ENCODE measurements at places on chromosomes 7 and 10.

- DNase-seq, result no peak
Observed at GRCh38 chr7:157855452-157856213, 518.8 kb downstream of the DNAJB6 start.

DNA sequence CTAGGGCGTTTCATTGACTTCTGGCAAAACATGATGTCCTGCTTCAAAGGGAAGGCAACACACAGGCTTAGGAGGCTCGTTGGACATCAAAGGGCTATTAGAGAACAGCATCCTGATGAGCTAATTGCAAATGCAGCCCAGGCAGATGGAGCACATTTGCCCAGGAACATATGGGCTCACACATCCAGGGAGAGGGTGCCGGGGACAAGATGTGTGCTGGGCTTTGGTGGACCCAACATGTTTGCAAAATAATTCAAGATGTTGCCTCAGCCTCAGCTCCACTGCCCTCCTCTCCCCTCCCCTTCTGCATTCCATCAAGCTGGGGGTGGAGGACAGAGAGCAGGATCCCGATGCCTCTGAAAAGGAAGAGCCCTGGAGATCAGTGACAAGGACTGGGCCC lies 217.1 kb upstream of the ZMIZ1 start:
- no peak for DNase-seq

- DNase-seq, result no peak
Observed at GRCh38 chr7:120955577-120956149, 5.1 kb downstream of the ING3 start.

DNA sequence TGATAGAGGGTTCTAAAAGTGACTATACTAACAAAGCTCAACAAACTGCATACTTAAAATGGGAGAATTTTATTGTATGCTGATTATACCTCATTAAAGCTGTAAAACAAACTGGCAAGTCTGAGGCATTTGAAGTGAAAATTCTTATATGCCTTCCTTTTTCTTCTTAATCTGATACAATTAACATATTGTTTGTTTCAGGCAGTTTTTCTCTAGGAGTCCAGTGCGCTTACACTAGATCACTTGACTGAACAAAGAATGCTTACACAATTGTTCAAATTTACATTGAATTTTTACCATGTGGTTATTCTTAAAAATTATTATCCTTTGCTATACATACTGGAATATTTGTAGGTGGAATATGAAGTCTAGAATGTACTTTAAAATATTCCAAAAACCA lies 89.0 kb downstream of the GLCCI1 start:
- no peak for DNase-seq

- DNase-seq, result no peak
Observed at GRCh38 chr10:110471566-110472139, 26.1 kb upstream of the DUSP5 start.

DNA sequence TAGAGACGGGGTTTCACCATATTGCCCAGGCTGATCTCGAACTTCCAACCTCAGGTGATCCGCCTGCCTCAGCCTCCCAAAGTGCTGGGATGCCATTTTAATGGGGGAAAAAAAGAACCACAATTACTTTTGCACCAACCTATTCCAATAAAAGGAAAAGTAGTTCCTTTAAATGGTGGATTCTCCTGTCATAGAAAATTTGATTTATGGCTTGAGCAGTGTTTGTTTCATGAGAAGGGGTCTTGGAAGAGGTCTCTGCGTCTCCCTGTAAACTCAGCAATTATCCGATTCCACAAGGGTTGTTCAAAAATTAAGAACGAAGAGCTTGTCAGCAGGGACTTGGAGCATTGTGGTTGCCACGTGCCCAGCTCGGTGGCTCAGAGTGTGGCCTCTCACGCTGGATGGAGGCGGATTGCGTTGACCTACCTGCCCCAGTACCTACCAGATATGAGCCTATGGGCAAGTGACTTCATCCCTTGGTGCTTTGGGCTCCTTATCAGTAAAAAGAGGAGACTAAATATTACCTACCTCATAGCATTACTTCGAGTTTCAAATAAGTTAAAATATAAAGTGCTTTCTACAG lies 2.8 kb upstream of the TRIP6 start:
- no peak for DNase-seq

DNA sequence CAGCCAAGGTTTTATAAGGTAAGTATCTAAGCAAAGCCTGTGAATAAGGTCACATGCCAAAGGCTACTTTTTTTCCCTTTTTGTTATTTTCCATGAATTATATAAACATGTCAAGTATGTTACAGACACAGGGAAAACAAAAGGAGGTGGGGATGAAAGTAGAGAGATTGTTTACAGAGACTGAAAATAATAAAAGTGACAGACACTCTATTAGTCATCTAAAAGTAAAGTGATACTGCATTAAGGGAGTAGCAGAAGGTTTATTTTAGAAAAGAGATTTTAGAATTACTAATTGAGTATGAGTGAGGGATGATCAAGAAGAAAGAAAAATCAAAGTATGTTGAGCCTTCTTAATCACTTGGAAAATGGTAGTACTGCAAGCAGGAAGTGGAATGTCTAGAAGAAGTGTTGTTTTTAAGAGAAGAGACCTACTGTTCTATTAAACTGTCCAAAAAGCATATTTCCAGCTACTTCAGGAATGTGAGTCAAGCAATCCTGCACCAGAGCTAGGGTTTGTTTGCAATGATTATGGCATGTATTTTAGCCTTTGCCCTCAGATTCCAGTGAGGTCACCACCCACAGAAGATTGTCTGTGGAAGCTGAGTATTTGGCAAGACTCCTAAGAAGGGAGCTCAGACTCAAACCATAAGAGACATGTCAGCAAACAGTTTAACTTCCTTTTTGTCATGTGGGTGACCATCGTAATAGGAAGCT lies 177.9 kb upstream of the PLXDC2 start:
- no peak for DNase-seq

- peak; percentile 11 for DNase-seq
Observed at GRCh38 chr10:86757113-86757972, 924 bp downstream of the BMPR1A start.

DNA sequence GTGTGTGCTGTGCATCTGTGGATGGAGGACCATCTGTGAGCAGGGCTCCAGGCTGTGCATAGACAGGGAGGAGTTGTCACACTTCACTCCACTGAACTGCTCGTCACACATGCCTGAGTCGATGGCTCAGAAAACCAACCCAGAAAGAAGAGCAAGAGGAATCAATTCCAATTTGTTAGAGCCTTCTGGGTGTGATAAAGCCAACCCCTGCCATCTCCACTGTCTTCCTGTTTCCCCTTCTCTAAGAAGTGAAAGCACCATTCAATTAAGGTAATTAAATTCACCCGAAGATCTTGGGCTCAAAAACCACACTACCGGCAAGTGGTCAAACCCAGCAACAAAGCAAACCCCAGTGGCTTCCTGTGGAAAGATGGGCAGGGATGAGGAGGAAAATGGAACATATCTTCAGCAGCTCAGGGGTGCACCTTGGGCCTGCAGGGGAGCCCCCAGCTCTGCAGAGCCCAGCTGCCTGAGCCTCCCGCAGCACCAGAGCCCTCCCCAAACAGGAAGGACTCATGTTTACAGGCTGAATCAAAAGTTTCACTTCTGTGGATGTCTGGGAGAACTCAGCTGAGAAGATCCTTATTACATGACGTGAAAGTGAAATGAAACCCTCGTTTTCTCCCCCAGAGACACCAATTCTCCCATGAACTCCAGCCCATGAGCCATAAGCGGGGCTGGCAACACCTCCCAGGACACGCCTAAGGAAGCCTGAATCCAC lies 10.9 kb downstream of the C10orf71 start:
- no peak for DNase-seq

DNA sequence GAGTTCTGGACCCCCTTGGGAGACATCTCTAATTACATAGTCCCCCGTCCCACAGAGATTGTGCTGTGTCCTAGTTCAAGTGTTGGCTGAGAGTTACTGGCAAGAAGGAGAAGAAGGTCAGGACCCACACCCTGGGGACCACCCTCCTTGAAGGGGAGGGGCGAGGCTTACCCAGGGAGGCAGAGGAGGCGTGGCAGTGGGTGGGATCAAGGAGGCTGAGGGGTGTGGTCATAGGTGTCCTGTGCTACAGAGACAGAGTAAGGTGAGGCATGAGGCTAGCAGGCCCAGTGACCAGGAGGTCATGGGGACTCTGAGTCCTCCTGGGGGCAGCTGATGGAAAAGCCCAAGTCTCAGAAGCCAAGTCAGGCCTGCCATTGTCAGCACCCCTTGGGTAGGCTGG lies 29.4 kb upstream of the ADCYAP1R1 start:
- DNase-seq, result no peak

DNA sequence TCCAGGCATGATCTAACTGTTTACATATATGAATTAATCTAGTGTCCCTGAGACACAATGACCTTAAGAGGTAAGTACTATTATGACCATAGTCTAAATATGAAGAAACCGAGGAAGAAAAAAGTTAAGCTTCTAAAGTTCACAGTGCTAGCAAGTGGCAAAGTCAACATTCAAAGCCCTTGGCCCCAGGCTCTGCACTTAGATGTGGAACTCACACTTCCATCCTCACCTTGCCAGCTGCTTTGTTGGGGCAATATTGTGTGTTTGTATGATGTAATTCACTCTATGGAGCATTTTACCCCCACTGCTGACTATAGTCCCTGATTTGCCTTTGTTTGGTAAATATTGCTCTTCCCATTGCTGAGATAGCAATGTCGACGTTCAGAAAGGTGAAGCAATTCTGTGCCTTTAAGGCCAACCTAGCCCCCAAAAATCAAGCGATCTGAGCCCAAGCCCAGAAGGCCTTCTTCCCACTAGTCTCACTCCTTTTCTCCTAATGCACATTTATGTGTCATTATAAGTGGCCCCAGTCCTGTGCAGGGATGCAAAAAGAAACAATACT lies 487.6 kb upstream of the ZMIZ1 start:
- DNase-seq, result no peak

DNA sequence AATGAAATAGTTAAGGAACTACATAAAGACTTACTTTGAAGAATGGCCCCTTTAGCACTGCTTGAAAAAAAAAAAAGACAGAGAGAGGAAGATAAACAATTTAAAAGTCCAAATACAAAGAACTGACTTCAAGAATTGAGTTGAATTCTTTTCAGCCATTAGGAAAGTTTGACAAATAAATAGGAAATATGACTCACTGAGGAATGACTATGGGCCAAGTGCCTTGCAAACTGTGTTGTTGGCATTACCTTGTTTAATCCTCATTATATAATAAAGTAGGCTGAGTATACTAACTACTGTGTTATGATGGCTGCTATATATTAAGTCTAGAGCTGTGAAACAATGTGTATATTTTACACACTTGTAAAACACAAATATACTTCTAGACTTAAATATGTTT lies 151.1 kb downstream of the ELMO1 start:
- DNase-seq, result no peak

GRCh38 chr7:89123871-89124270 lies 328.3 kb upstream of the TEX47 start:
- DNase-seq, result no peak

DNA sequence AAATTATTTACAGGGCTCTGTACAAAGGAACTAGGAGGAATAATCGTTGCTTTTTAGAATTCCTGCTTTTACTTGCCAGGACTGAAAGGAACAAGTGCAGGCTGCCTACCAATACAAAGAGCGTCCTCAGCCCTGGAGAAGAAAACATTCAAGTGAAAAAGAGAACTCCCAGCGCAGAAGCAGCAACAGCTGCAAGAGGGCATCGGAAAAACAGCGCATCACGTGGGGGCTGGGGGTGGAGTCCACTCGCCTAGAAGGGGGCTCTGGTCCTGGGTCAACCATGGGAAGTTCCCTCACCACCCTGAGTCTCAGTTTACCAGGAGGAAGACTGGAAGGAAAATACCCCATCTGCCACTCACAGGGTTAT lies 385 bp upstream of the C10orf90 start:
- no peak for DNase-seq

- no peak for DNase-seq
Observed at GRCh38 chr10:118990326-118990725, 39.2 kb upstream of the NANOS1 start.

- DNase-seq, result no peak
Observed at GRCh38 chr10:129545261-129545660, 78.2 kb downstream of the MGMT start.

DNA sequence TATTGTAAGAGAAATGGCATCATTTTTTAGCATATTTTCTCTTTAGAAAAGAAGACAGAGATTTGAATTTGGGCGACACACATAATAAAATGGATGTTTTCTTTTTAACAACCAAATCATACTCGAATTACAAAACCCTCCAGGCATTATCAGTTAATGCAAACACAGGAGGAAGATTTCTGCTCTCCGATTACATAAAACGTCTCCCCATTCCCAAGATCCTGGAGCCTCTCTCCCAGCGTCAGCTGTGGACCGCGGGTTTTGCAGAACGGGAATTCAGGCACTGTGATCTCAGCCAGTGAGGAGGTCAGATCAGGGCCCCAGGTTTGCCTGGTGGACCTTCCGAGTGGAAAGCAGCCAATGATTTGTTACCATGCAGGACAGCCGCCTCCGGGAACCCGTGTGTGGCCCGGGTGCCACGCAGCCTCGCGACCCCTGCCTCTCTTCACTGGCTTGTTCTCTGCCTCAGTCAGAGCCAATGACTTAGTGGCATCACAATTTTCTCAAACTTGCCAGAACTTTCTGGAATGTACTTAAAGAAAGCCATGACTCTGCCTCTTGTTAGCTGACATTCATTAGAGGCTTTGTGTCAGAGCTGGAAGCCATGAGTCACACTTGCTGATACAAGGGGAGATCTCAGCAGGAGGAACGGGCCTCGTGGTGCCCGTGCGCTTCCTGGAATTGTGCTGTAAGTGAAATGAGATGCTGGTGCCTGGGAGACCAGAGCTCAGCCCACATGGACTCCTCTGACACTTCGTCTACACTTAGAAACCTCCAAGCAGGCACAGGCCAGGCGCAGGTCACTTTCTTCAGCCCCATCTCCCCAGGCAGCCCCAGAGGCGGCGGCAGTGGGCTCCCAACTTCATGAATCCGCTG lies 246.1 kb downstream of the KLF6 start:
- no peak for DNase-seq

GRCh38 chr7:116828281-116828680 lies 34.1 kb upstream of the CAPZA2 start:
- no peak for DNase-seq

DNA sequence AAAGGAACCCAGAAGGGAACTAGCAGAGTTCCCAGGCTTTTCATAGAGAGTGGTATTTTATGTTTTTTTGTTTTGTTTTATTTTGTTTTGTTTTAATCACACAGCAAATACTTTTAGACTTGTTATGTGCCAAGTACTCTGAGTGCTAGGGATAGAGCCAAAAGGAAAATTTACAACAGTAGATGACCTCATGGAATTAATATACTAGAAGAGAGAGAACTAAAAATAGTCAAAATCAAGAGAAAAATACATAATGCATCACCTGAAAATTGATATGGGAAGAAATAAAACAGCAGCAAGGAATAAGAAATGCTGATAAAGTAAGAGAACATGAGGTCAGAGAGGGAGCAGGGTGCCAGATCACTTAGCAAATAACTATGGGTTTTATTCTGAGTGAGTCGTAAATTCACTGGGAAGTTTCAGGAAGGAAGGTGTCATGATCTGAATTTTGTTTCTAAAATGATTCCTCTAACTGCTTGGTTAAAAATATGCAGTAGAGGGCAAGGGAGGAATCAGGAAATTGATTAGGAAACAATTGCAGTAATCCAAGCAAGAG lies 351.0 kb downstream of the ANKRD7 start:
- no peak for DNase-seq

DNA sequence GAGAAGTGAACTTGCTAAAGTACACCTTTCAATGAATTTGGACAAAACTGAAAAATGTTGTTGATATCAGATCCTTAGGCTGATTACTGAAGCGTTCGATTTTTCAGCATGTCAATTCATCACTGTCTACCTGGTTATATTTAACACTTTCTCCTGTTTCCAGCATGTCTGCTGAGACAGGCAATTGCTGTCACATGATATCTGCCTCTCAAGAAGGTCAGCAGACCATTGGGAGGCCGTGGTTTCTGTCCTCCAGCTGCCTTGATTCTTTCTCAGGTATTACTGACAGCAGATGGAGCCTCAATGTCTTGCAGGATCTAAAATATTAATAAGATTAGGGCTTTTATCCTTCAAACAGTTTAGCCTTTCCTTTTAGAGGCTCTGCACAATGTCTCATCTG lies 127.5 kb downstream of the SNX10 start:
- no peak for DNase-seq
